ENCODE measurements at places on chromosomes 2 and 18.

GRCh38 chr2:197889041-197889440, 84.6 kb downstream of the PLCL1 start:
- DNase-seq, result no peak

GRCh38 chr2:159677654-159678053, 34.7 kb upstream of the MARCHF7 start:
- DNase-seq, result no peak

DNA sequence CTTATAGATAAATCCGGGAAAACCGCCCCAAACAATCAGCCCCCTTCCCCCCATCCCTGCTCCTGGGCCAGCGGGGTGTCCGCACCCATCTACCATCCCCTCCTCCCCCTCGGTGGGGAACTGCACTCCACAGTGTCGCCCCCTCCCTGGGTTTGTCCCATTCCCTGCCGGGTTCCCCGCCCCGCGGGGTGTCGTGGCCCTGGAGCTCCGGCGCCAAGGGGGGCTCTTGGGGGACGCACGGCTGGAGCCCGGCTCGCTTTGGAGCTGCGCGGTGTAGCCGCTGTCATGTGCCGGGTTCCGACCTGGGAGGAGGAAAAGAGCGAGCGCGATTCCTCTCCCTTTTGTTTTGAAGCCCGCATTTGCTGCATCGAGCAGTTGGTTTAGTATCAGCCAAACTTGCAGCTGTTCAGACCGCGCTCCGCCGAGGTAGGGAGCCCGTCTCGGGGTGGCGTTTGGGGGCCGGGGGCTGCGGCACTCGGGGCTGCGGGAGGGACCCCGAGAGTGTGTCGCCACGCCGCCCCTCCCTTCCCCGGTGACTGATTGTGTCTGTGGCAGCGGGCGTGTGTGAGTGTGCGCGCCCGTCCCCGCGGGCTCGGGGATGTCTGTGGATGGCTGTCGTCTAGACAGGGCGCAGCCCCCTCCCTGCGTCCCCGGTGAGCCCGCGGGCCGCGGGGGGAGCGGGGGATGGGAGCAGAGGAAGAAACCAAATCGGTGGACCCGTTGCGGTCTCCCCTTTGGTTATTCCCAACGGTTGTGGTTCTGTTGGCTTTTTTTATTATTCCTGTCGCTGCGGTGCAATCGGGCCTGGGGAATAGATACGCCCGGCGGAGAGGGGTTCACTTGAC, 797 bp downstream of the CTIF start:
- DNase-seq, result no peak

- DNase-seq, result no peak
Measured at GRCh38 chr2:206158563-206159345, 490 bp downstream of the NDUFS1 start.

DNA sequence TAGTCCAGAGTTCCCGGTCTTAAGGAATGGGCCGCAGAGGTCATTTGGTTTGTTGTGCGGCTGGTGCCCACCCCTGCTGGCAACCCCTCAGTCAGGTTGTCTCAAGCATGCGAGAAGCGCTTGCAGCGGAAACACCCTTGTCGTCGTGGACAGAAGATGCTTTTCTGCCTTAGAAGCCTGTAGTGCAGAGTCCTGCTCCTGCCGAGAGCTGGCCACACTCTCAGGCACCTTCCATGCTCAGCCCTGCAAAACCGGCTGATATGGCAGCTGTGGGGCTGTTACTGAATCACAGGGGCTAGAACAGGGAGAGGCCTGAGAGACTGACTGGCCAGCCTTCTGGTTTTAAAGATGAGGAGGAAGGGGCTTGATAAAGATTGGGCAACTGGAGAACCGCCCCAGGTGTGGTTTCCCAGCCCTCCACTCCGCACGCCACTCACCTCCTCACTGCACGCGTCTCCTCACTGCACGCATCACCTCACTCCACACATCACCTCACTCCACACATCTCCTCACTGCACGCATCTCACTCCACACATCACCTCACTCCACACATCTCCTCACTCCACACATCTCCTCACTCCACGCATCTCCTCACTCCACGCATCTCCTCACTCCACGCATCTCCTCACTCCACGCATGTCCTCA, 103.6 kb downstream of the USP40 start:
- DNase-seq, result no peak

DNA sequence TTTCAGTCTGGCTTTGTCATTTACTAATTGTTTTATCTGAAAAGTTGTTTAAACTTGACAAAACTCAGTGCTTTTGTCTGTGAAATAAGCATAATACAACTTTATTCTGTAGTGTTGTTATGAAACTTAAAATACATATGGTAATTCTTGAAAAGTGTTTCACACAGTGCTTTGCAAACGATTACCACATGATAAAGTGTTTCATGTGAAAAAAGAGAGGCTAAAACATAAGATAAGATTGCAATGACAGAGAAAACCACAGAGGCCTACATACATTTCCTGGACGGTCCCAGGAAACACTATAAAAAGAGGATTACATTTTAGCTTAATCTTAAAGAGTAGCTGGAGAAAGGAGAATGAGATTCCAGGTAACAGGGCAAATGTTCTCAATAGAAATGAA, 1934.6 kb upstream of the LRRTM1 start:
- DNase-seq, result no peak

DNA sequence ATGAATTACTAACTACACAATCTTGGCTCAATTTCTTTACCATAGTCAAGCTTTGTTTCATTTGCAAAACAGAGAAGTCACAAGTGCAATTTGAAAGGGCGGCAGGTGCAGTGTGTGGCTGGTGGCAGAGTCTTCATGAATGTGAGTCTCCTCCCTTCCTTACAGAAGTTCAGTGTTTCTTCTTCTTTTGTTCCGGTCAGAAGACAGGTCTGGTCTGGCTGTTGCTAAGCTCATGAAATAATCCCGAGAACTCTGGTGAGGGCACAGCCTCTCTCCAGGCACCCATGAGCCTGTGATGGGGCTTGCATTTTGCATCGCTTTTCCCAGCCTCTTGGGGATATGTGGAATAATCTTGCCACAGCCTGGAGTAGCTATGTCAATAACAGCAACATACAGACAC, 824.8 kb upstream of the SALL3 start:
- DNase-seq, result no peak

DNA sequence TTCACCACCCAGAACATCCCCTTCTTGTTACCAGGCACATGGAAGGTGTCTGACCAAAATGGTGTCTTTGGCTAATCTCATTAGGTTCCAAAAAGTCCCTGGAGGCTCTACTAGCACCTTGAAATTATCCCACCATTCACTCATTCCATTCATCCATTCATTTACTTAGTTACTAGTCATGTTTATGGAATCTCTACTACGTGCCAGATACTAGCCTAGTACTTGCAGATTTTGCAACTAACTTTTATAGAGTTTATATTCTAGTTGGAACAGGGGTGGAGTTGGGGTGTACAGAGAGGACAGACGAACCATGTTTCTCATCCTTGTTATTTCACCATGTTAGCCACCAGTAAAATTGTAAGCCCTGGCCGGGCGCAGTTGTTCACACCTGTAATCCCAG, 4.0 kb upstream of the NOP58 start:
- no peak for DNase-seq

- no peak for DNase-seq
Measured at GRCh38 chr2:819121-819520, 131.5 kb upstream of the SNTG2 start.

DNA sequence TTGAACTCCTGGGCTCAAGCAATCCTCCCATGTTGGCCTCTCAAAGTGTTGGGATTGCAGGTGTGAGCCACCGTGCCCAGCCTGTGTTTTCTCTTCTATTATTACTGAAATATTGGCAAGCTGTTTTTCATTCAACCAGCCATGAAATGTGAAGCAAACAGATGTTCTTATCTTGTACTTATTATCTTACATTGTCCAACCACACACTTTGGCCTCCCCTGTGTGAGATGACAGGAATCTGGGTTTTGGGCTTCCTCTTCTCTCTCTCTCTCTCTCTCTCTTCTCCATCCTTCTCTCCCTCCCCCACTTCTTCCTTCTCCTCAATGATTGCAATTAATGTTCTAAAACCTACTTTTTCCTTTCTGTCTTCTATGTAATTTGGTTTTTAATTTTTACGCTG, 33.1 kb downstream of the RAMP1 start:
- DNase-seq, result no peak

- no peak for DNase-seq
Measured at GRCh38 chr18:13147130-13147529, 71.4 kb upstream of the LDLRAD4 start.

- DNase-seq, result no peak
Measured at GRCh38 chr2:130852521-130853115, 15.9 kb downstream of the ARHGEF4 start.

- DNase-seq, result no peak
Measured at GRCh38 chr2:176104316-176105077, 2.6 kb upstream of the HOXD11 start.

DNA sequence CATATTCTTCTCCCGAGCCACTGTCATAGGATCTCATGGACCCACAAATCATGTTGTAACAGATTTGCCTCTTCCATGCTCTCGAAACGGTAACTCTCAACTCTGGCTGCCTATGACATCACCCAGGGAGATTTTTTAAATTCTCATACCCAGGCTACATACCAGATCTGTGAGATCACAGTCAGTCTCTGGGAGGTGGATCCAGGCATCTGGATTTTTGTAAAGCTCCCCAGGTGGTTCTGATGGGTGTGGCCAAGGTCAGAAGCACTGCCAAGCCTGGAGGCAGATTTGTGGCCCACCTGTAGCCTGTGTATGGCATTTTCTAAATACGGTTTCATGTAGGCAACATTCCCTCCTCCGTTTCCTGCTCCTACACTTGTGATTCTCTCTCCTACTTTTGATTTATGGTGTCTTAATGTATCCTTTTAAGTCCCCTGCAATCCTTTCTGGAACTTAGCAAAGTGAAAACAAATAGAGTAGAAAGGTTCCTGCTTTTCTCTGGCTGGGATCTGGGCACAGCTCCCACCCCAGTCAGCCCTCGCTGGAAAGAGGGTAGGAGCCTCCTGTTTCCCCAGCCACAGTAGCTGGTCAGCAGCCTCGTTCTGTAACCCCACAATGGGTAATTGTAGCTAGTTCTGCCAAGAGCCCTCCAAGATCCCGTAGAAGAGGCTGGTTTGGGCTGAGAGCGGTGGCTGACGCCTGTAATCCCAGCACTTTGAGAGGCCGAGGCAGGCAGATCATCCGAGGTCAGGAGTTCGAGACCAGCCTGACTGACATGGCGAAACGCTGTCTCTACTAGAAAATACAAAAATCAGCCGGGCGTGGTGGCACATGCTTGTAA, 96.2 kb downstream of the KLHL29 start:
- DNase-seq, result no peak

DNA sequence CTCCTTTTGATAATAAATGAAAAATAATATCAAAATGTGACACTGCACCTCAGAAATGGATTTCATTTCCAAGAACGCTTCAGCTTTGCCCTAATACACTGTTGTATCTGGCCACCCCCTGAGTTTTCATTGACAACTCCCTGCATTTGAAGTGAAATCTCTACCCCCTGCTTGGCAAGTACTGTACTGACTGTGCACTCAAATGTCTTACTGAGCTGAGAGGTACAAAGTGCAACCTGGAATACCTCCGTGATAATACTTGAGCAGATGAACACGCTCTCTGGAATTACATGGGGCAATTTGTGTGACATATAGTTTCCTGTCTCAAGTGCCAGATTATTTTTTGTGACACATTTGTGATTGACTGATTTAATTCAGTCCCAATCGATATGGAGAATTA, 231.1 kb downstream of the LRP1B start:
- DNase-seq, result no peak

DNA sequence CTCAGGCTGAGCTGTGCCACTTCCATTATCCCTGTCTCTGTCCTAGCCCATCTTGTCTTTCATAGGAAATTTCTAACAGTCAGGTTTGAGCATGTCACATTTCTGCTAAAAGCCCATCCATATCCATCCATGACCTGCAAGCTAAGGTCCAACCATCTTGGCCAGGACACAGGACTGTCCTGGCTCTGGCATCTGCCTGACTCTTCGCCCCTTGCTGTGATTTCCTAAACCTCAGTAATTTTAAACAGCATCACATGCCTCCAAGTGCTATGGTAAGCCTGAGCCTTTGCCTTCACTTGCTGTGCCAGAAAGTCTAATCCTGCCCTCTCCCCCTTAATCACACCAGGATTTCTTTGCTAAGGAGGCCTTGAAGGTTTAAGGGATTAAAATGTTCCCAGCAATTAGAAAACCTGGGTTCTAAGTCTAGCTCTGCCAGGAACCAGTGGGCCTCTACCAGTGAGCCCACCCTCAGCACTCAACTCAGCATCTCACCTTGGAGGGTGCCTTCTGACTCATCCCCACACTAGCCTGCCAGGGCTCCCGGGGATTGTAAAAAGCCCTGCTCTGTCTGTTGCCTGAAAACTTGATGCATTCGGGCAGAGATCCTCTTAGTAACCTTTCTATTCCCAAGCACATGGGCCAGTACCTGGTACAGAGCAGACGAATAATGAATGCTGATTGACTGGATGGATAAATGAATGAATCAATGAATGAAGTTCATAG, 411.0 kb downstream of the LRATD1 start:
- DNase-seq, result no peak

DNA sequence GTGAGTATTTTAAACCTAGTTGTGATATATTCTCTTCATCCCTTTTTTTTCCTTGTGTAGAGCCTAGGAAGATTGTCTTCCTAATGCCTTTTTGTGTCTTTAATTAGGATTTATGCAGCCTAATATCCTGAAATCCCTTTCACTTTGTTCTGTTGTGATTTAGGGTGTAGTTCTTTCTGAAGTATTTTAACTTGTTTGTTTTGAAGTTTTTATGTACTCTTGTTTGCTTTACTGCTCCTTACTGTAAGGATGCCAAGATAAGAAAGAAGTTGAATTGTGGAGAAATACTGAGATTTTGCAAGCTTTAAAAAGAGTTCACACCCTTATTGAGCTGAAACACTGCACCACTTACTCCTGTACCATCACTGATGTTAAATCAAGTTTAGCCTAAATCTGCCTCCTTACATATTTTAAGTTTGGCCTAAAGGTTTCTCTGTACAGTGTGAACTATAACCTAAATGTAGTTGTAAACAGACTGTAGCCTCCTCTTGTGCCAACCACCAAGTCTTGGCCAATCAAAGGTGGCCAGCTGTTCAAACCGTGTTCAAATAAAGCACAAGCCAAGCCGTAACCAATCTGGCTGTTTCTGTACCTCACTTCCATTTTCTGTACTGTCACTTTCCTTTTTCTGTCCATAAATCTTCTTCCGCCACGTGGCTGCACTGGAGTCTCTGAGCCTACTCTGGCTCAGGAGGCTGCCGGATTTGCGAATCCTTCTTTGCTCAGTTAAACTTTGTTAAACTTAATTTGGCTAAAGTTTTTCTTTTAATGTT, 17.7 kb upstream of the ACOXL start:
- DNase-seq, result no peak

DNA sequence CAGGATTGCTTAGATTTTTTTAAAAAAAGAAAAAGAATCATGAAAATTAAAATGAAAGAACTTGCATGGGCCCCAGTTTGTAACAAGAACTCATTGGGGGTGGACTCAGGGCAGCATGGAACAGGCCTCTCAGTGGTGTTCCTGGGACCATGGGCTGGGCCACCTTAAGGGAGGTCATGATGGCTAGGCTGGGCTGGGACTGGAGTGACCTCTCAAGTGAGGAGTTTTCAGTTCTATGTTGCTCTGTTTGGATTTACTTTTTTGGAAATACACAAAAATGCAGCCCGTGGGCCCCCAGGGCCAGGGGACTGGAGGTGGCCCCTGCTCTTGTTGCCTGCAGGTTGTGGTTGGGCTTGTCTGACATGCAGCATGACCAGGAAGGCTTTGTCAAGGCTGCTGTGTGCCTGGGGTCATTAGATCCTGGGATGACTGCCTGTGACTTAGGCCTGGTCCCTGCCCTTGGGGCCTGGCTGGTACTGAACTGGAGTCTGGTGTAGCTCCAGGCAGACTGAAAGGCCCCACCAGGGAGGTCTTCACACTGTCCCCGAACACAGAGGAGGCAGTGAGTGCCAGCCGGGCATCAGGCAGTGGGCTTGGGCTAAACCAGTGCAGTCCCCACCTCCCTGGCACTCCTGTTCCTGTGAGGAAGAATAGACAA, 115.6 kb downstream of the GLI2 start:
- DNase-seq, result no peak

All from stimulated activated CD8-positive, alpha-beta memory T cell treated with anti-CD3 and anti-CD28 coated beads, Interleukin-2, amount 100 ng/mL, for 48 hours (primary cell).